ENCODE measurements at places on chromosomes 13 and 19.

DNA sequence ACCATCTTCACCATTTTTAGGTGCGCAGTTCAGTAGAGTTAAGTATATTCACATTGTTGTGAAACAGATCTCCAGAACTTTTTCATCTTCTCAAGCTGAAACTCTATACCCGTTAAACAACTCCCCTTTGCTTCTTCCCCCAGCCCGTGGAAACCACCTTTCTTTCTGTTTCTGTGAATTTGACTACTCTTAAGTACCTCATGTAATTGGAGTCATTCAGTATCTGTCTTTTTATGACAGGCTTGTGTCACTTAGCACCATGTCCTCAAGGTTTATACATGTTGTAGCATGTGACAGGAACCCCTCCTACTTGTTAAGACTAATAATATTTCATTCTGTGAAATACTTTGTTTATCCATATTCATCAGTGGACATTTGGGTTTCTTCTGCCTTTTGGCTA lies 52.8 kb downstream of the TNFRSF19 start:
- DNase-seq, result peak; percentile 4

- DNase-seq, result peak; percentile 16
These were observed 2.5 kb downstream of the MAP1S start for GRCh38 chr19:17721821-17722220.

DNA sequence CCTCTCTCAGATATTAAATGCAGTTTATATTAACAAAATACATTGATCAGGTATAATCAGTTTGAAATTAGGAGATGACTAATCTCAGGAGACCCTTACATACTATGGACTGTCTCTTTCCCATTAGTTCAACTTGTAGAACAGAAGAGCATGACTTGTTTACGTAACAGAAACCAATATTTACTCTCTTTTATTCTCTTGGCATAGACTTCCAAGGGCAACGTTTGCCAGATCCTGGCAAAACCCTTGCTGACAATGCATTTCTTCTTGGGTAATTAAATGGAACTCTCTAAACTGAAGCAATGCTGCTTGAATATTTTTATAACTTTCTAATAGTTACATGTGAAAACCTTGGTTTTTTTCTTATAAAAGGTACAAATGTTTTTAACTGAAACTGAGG lies 68.3 kb upstream of the MYO16 start:
- no peak for DNase-seq

- DNase-seq, result no peak
These were observed 247.7 kb upstream of the SLITRK1 start for GRCh38 chr13:84129966-84130365.

DNA sequence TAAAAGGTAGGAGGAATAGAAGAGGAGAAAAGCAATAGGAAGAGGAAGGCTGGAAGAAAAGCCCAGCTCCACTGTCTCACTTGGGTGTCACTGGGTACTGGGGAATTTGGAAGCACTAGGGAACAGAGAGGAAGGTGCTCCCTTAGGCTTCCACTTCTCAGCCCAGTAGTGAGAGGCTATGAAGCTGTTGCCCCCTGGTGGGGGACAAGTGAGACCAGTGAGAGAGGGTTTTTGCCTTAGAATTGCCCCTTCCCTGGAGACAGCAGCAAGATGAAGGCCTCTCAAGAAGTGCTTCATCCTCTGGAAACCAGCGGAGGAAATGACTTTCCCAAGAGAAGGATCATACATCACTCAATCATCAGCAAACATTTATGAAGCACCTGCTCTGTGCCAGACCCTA lies 4.7 kb upstream of the ZNF606 start:
- DNase-seq, result no peak

GRCh38 chr19:56900573-56901097 lies 60.1 kb upstream of the PEG3 start:
- no peak for DNase-seq

DNA sequence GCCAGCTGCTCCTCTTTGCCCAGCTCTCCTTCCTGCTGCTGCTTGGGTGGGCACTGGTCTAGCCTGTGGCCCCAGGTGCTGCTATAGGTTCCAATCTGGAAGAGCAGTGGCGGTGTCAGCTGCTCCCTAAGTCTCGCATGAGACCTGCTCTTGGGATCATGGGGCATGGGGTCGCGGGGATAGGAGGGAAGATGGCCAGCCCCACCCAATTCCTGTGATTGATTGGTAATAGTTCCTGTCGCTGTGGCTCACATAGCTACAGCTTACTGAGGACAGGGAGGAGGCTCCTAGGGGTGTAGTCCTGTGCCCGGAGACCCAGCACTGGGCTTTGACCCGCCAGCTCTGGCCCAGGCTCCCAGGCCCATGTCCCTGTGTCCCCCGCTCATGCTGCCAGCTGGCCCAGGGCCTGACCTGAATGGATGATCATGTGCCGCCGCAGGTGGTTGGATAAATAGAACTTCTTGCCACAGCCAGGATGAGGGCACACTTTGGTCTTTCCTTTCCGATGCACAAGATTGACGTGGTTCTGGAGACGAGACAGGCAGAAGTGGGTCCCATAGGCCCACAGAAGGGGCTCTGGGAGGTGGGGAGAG lies 4.5 kb upstream of the ELAVL3 start:
- DNase-seq, result no peak

GRCh38 chr13:23025864-23026608 lies 154.7 kb upstream of the SGCG start:
- no peak for DNase-seq

DNA sequence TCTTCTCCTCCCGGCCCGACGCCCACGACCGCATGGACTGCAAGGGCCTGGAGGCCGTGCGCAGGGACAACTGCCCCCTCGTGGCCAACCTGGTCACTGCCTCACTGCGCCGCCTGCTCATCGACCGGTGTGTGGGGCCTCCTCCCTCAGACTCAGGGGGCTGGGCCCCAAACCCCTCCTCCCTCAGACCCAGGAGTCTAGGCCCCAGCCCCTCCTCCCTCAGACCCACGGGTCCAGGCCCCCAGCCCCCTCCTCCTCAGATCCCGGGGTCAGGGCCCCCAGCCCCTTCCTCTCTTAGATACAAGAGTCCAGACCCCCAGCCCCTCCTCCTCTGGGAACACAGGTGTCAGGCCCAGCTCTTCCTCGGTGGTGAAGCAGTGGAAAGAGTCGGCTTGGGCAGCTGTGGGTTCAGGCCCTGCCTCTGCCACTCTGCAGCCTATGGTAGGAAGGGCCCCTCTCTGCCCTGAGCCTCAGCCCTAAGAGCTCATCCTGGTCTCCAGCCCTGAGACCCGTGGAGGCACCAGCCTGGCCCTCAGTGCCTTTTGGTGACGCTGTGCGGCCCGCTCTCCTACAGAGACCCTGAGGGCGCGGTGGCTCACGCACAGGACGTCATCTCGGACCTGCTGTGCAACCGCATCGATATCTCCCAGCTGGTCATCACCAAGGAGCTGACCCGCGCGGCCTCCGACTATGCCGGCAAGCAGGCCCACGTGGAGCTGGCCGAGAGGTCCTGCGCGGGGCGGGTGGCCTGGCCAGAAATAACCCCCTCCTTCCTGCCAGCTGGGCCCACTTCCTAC lies 3.7 kb upstream of the SPIB start:
- peak; percentile 89 for DNase-seq

- DNase-seq, result no peak
These were observed 1138.0 kb upstream of the SLC10A2 start for GRCh38 chr13:104204177-104204576.

DNA sequence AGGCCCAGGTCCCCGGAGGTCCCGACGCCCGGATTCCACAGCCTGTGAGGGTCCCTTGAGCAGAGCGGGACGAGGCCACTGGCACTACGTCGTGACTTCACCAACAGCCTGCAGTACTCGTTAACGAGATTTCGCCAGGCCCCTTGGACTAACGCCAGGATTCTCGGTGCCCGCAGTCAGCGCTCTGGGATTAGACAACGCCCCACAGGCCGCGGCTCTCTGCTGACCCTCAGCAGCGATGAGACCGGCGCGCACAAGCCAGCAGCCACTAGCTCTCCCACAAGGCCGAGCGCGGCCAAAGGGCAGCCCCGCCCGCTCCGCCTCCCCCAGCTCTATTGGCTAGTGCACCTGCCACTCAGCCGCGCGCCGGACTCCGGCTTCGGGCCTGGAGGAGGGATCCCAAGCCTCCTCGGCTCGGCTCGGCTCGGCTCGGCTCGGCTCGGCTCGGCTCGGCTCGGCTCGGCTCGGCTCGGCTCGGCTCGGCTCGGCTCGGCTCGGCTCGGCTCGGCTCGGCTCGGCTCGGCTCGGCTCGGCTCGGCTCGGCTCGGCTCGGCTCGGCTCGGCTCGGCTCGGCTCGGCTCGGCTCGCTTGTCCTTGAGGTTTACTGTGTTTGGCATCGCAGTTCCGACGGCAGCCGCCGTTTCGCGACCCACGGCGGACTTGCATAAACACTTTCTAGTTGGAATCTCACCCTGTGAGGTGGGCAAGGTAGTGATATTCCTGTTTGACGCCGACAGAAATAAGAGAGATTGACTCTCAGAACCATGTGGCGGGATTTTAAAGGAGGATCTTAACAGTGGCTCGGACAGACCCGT lies 231.7 kb upstream of the SERP2 start:
- DNase-seq, result peak; percentile 94

- no peak for DNase-seq
These were observed 671.5 kb upstream of the PCDH20 start for GRCh38 chr13:62087124-62087523.

DNA sequence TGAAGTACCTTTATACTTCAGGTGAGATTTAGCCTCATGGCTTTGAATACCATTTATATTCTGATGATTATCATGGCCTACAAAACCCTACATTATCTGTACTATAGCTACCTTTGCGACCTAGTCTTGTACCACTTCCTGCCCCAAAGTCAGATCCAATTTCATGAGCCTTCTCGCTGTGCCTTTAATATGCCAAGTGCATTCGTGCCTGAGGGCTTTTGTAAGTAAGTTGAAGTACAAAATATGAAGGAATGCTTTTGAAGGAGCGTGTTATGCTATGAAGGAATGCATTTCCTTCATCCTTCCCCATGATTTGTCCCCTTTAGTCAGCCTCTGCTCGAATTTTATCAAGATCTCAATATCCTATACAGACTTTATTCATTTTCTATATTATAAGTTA lies 9.2 kb upstream of the RASL11A start:
- DNase-seq, result no peak
